NCI-H446 (cell line): ENCODE measurements at places on chromosomes 3 and 15.
A peak's percentile ranks its signal among the peaks of the same experiment; 100 is the strongest.

GRCh38 chr3:125191730-125192129 lies 20.8 kb downstream of the SLC12A8 start:
- DNase-seq: no peak

GRCh38 chr3:101689286-101689685 lies 2.8 kb upstream of the RPL24 start:
- no peak for DNase-seq

DNA sequence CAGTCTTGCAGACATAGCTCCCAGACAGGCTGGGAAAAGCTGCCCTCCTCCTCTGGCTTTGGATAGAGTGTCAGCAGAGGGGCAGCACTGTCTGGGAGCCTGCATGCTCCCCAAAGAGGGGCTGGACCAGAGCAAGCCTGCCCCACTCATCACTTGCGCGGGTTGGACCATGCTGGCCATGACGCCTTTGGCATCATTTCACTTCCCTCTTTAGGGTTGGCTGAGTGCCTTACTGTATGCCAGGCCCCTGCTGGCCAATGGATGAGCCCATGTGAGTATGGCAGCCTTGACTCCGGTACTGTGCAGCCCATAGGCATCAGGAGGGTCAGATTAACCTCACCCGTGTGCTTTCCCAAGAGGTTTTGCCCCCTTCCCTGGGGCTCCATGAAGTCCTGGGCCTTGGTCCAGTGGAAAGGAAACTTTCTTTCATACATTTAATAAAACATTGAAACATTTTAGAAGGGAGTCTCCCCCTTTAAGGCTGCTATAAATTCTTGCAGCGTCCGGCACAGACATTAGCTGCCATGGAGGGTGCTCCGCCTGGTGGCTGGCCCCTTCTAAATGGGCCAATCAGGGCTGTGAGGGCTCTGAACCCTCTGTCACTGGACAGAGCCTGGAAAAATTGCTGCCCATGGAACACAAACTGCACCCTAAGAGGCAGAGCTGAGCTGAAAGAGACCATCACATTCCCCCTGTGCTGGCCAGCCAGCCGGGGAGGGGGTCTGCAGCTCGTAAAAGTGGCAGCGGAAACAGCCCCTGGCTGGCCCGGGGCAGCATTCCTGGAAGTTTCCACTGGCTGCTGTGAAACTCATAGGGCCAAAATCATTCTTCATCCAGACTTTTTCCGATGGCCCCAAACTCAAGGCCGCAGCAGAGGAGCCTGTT lies 20.8 kb upstream of the DUSP7 start:
- no peak for DNase-seq

- DNase-seq: peak; percentile 79
Observed at GRCh38 chr15:81073801-81074200, 60.3 kb upstream of the CFAP161 start.

GRCh38 chr3:62376906-62377877 lies 3.8 kb upstream of the FEZF2 start:
- no peak for DNase-seq

GRCh38 chr3:27185231-27185989 lies 183.8 kb downstream of the NEK10 start:
- no peak for DNase-seq

- no peak for DNase-seq
Observed at GRCh38 chr3:165359005-165359404, 162.8 kb upstream of the SLITRK3 start.

GRCh38 chr3:74409066-74409465 lies 205.4 kb downstream of the CNTN3 start:
- no peak for DNase-seq

DNA sequence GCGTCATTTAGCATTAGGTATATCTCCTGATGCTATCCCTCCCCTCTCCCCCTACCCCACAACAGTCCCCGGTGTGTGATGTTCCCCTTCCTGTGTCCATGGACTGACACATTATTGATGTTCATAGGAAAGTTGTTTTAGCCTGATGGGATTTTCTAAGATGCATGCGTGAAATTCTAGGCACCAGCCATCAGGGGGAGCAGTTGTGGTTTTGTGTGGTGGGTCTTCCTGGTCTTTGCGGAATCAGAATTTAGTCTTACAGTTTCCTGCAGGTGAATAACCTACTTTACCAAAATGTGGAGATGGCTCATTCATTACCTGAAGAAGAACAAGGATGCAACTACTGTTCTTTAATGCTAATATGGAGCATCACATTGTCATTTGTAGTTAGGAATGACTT lies 455.0 kb upstream of the THBS1 start:
- DNase-seq: peak; percentile 62

- no peak for DNase-seq
Observed at GRCh38 chr15:89693696-89694095, 3.1 kb downstream of the WDR93 start.

DNA sequence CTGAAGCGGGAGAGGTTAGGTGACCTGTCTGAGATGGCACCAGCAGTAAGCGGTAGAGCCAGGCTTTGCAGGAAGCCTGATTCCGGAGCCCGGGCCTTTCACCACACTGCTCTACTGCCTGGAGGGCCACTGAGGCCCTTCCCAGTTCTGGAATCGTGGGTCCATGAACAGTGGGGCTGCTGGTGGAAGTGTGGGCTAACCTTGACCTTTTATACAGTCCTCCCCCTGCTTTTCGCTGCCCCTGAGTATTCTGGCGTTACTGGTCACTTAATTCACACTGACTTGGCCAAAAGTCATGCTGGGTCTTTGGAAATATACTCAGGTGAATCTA lies 2.6 kb upstream of the ABTB1 start:
- DNase-seq: no peak

DNA sequence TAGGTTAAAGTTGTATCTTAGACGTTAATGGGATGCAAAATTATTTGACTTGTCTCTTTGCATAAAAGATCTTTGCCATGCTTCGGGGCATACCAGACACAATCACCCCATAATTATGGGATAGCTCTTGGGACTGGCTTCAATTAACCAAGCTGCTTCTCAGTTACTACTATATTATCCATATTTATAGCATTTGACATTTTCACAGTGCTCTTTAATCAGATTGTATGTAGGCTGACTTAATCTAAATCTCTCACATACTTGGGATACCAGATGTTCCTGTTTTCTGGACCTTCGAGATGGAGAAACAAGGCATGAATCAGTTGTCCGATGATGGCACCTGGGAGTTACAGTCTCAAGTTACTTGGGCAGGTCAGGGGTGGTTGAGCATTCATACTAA lies 27.2 kb upstream of the ABHD17C start:
- no peak for DNase-seq

DNA sequence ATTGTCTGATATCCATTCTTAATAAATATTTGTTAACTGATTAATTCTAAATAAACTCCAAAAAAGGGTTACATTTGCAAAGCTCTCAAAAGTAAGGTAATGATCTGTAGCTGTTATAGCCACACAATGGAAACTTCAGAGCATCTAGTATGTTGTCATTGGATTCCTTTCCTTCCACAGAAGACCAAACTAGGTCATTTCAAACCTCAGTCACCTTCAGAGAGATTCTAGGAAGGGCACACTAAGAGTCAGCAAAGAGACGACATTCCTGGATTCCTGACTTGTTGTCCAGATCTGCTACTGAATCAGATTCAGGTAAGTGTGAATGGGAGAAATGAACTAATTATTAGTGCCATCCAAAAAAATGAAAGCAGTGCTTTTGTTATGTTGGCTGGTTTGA lies 3.0 kb upstream of the COL8A1 start:
- DNase-seq: no peak

GRCh38 chr3:45946307-45946706 lies 3.0 kb downstream of the CXCR6 start:
- no peak for DNase-seq

GRCh38 chr15:90648137-90649070 lies 68.7 kb upstream of the BLM start:
- peak; percentile 68 for DNase-seq

DNA sequence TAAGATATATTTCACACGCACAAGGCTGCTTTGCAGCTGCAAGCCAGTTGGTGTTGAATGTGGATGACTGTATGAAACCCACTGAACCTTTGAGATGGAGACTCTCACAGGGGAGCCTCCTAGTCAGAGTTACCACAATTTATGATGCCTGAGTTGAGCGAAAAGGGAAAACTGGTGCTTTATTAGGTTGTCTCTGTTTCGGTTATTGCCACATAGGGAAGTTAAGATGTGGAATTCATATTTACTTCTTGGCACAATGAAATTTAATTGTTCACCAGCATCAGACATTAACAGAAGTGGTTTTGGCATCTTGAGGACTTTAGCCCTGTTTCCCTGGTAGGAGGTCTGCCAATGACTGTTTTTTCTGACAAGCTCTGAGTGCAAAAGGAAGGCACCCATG lies 358.2 kb downstream of the SQOR start:
- no peak for DNase-seq

- no peak for DNase-seq
Observed at GRCh38 chr15:53974121-53974520, 4.1 kb upstream of the UNC13C start.

- DNase-seq: peak; percentile 12
Observed at GRCh38 chr15:87609474-87609873, 647.1 kb downstream of the NTRK3 start.

DNA sequence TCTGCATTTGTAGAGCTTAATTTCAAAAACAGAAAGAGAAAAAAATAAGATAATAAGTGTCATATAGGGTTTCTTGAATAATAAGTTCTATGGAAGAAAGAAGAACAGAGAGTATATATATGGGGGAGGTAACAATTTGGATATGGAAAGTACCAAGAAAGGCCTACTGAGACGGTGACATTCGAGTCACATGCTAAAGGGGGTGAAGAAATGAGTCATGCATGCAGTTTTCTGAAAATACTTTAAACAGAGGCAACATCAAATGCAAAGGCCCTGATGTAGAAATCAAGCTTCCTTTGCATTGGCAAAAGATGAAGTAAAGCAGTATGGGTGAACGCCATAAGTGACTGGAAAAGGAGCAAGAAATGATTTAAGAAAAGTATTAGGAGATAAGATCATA lies 371.6 kb upstream of the ZNF385D start:
- DNase-seq: no peak

DNA sequence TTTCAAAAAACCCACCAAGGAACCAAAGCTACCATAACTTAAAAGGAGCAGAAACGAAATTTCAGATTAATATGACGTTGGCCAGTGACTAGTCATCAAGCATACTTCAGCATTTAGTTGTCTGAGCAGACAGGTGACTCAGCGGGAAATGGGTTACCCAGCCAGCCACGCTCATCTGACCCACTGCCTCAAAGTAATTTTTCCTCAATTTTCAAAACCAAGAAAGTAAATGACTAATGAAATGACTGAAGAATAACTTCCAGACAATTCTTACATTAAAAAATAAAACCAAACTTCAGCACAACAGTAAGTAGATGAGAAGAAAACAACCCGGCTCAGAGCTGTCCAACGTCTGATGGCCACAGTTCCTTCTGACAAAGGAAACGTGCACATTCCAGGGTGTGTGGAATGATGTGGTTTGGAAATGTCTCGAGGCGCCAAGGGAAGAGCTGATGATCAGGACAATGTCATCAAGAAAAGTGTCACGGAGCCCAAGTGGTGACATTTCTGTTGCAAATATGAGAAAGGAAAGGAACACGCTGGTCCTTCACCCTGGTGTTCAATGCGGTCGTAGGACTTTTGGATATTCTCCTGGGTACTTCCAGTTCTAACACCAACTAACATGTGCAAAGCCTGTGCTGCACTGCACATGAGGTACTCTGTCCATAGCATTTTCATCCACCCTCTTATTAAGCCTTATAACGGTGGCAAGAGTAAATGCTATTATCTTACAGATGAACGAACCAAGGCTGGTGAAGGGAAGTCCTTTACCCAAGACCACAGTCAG lies 79.1 kb downstream of the FOXP1 start:
- DNase-seq: no peak

DNA sequence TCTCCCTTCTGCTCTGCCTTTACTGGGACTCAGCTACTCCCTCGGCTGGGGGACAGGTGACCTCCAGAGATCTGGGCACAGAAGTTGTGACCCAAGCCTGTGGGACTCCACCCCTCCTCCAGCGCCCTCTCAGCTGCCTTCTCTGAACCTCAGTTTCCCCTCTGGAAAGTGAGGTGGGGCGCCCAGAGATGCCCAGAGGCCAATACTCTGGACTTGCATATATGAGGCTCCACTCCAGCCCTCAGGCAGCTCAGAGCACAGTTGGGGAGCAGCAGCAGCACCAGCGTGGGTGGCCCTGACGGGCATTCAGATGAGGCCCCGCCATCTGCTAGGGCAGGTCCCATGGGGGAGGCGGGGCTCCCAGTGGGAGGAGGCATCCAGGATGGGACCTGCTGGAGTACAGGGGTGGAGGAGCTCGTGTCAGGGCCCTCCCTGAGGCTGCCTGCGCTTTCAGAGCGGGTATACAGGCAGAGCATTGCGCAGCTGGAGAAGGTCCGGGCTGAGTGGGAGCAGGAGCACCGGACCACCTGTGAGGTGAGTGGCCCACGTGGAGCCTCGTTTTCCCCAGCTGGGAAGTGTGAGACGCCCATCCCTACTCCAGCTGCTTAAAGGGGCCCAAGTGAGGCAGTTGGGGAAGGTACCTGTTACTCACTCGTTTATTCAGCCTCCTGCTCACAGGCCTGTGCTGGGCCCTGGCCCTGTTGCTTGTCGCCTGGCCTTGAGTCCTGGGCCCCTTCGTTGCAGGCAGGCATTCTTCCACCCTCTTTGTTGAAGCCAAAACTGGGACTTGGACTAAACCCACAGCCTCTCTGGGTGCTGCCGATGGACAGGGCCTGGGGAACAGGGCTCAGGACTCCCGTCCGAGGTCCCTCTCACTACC lies 35.4 kb downstream of the PSTPIP1 start:
- DNase-seq: no peak

- no peak for DNase-seq
Observed at GRCh38 chr3:126200534-126200933, 20.1 kb upstream of the ALDH1L1 start.

DNA sequence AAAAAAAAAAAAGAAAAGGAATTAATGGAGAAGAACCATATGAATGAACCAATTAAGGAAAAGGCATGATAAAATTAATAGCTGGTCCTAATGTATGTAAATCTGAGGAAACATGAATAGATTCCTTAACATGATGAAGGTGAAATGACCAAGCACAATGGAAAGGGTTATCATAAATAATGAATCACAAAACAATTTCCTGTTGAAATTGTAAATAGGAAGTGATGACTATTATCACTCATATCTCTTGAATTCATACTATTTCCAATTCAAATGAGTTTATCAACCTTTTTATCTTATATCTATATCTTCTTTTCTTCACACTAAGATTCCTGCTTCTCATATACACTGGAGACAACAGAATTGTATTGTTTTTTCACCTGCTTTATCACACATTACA lies 32.0 kb downstream of the AADACL2 start:
- DNase-seq: no peak

- DNase-seq: no peak
Observed at GRCh38 chr3:31533169-31534064, 692 bp downstream of the STT3B start.

DNA sequence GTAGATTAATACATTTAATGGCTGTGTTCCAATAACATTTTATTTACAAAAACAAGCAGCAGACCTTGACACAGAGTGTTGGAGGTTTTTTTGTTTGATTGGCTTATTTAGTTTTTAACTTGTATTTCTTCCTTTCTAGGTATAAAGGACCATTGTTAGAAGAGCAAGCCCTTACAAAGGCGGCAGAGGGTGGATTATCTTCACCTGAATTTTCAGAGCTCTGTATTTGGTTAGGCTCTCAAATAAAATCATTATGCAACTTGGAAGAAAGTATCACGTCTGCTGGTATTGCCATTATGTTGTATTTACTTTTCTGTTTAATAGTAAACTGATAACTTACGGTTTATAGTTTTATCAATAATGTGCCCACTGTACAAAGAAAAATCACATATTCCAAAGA lies 10.0 kb downstream of the FAM98B start:
- no peak for DNase-seq
